ENCODE measurements at places on chromosomes 12 and 14.
A peak's percentile ranks its signal among the peaks of the same experiment; 100 is the strongest.

GRCh38 chr12:107007411-107007810 lies 20.5 kb upstream of the MTERF2 start:
- H3K27ac ChIP-seq, result peak overlapping the region; percentile 8
- peaks cover 3% of the 10 kb centered on the region for H3K4me1 ChIP-seq
- H3K4me3 ChIP-seq, result no peak overlapping the region
- H3K27me3 ChIP-seq, result no peaks in the 10 kb centered on the region
- DNase-seq, result no peak
- H3K36me3 ChIP-seq, result no peaks in the 10 kb centered on the region

DNA sequence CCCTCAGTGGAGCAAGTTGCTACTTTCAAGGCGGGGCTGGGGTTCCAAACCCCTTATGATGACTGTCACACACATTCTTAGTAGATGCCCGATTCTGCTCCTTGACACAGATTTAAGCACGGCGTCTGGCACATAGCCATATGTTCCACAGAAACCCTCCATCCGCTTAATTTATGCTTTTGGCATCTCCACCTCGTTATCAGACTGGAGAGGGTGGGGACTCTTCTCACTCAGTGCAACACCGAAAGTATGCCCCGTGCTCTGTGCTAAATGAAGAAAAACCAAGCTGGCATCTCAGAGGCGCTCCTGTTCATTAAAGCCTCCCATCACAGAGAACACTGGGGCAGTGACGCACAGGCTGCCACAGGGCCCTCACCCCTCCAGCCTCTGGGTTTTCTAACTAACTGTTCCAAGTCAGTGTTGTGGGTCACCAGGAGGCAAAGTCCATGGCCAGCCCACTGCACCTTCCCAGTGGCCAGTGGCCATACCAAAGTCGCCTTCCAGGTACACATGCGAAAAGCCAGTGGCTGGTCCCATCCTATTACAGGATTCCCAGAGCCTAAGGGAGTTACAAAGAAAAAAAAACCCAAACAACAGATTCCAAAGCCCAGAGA lies 27.3 kb downstream of the CCDC88C start:
- H3K27ac ChIP-seq, result peak overlapping the region; percentile 95
- no peaks in the 10 kb centered on the region for H3K27me3 ChIP-seq
- peak overlapping the region; percentile 69 for H3K4me3 ChIP-seq
- H3K4me1 ChIP-seq, result peaks cover 56% of the 10 kb centered on the region
- no peak for DNase-seq

- no peak overlapping the region for H3K27ac ChIP-seq
- H3K4me1 ChIP-seq, result peaks cover 22% of the 10 kb centered on the region
- H3K36me3 ChIP-seq, result no peaks in the 10 kb centered on the region
- DNase-seq, result no peak
Measured at GRCh38 chr12:50224026-50224692, 57.0 kb upstream of the CERS5 start.

DNA sequence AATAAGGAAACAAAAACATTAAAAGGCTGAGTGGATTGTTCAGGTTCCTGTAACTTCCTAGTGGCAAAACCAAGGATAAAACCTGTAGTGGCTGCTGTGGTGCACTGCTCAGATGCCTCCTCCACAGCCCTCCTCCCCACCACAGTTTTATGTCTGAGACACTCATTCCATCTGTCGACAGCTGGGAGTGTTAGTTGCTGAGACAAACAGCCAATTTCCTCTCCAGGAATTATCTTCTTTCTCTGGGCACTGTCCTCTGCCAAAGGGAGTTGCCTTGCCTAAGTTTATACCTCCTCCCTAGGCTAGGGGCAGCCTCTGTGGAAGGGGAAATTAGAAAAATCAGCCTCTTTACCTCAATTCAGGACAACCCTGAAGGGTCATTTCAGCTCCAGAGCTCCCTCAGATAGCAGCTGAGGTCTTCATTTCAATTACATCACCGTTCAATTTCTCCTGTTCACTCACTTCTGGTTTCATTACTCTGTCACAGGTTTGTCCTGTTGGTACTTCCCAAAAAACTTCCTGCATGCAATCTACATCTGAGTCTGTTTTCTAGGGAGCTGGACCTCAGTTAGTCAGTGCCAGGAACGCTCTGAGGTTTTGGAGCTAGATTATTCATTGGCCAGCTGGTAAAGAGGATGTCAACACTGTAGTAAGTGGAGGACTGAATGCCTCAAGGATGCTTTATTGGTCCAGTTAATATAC lies 74.9 kb upstream of the ATP2B1 start:
- no peaks in the 10 kb centered on the region for H3K36me3 ChIP-seq
- H3K27ac ChIP-seq, result no peak overlapping the region
- no peak for DNase-seq
- H3K27me3 ChIP-seq, result no peaks in the 10 kb centered on the region

DNA sequence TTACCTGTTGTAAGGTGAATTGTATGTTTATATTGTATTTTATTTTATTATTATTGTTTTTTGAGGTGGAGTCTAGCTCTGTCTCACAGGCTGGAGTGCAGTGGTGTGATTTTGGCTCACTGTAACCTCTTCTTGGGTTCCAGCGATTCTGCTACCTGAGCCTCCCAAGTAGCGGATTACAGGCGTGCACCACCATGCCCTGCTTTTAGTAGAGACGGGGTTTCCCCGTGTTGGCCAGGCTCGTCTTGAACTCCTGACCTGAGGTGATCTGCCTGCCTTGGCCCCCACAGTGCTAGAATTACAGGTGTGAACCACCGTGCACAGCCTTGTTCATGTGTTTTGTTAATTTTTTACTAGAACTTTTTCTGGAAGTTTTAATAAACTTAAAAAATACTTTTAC lies 3.8 kb downstream of the ATF7IP start:
- H3K4me1 ChIP-seq, result peaks cover 34% of the 10 kb centered on the region
- peak overlapping the region; percentile 21 for H3K4me3 ChIP-seq
- peak overlapping the region; percentile 99 for H3K27ac ChIP-seq
- peaks cover 3% of the 10 kb centered on the region for H3K36me3 ChIP-seq
- no peaks in the 10 kb centered on the region for H3K27me3 ChIP-seq

DNA sequence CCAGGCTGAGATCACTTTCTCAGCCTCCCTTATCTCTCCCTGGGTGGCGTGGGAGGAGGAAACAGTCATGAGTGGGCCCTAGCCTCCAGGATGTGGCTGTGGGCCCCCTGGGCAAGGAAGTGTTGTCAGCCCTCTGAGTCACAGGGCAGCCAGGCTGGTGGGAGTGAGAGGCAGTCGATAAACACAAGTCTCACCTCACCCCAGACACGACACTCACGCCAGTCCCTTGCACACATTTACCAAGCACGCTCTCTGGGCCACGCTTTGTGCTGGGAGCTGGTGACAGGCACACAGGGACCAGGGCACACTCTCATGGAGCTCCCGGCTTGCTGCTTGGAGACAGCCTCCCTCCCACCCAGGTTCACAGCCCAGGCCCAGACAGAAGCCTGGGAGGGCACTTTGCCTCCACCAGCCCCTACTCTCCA lies 1.9 kb upstream of the KRT79 start:
- no peak overlapping the region for H3K27ac ChIP-seq
- no peak for DNase-seq
- peaks cover 57% of the 10 kb centered on the region for H3K27me3 ChIP-seq
- H3K4me1 ChIP-seq, result peaks cover 9% of the 10 kb centered on the region
- H3K4me3 ChIP-seq, result no peak overlapping the region

DNA sequence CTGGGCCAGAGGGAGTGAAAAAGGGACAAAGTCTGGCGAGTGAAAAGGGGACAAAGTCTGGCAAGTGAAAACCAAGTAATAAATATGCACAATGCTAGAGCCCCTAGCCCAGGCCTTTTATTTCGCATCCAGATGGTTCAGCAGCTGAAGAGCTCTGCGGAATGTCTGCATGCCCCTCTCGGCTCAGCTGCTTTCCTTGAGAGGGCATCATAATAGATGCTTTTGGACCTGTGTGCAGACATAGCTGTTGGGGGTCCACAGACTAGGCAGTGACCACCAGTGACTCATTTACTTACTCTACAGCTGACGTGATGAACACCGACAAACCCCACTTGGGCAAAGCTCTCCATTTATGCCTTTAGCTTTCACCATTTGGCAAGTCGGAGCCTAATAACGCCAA lies 4.3 kb downstream of the NIN start:
- H3K36me3 ChIP-seq, result peaks cover 2% of the 10 kb centered on the region
- DNase-seq, result no peak
- peaks cover 68% of the 10 kb centered on the region for H3K4me1 ChIP-seq
- H3K27ac ChIP-seq, result no peak overlapping the region

DNA sequence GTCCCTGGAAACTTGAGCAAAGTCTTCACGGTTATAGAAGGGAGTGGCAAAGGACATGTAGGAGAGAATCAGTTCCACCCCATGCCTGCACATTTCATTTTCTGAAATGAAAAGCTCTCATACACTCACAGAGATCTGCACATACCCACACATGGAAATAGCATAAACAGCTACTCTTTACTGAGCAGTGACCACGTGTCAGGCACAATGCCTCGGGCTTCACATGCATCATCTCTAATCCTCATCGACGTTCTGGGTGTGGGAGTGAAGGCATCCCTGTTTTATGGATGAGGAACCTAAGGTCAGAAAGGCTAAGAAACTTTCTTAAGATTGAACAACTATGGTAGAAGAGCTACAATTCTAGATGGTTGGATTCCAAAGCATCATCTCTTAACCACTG lies 198.8 kb downstream of the DAD1 start:
- H3K27ac ChIP-seq, result no peak overlapping the region
- no peak for DNase-seq
- H3K36me3 ChIP-seq, result no peaks in the 10 kb centered on the region
- no peaks in the 10 kb centered on the region for H3K4me1 ChIP-seq
- no peaks in the 10 kb centered on the region for H3K27me3 ChIP-seq

DNA sequence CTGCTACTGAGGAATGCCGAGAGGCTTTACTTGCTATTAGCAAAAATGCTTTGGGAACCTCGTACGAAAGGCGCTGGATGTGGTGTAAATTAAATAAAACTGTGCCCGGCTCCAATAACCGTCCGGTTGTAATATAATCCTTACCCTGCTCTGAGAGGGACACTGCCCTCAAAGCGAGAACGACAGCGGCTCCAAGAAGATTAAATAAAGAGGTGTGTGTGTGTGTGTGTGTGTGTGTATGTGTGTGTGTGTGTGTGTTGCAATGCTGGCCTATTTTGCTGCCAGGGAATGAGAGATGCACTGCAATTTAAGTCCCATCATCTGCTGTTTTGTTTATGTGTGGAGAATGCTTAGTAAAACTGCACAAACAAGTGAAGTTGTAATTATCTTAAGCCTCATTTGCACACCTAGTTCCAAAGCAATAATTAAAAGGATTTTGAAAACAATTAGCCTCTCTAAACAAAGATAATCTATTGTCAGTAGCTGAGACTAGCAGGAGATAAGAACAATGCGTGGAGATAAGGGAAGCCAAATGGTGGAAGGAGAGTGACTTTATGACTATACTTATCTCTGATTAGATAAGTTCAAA lies 1.2 kb upstream of the SIX1 start:
- H3K27me3 ChIP-seq, result peaks cover 94% of the 10 kb centered on the region
- no peak for DNase-seq
- H3K4me3 ChIP-seq, result peak overlapping the region; percentile 49
- H3K27ac ChIP-seq, result no peak overlapping the region
- peaks cover 8% of the 10 kb centered on the region for H3K36me3 ChIP-seq

DNA sequence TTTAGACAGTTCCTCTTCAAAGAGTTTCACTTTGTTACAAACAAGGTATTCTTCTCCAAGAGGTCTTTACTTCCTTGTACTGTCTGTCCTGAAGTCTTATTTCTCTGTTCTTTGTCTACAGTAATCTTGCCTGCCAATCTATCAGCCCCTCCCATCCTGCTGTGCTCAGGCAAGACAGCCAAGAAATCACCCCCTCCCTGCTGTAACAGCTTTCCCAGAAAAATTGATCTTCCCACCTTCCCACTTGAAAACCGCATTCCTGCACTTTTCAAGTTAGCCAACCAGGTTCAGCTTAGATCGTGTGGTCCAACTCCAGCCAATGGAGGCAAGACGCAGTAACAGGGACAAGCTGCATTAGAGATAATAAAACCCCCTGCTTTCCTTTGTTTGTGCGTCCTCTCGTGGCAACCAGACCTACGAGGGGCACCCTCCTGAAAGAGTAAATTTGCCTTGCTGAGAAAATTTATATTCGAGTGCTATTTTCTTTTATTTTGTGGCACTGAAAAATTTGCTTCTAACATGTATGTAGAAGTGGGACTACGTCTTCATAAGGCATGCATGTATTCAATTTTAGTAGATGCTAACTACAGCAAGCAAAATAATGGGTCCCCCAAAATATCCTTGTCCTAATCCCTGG lies 46.5 kb upstream of the ESR2 start:
- peaks cover 14% of the 10 kb centered on the region for H3K4me1 ChIP-seq
- no peaks in the 10 kb centered on the region for H3K36me3 ChIP-seq
- no peak for DNase-seq
- H3K27me3 ChIP-seq, result no peaks in the 10 kb centered on the region
- H3K4me3 ChIP-seq, result no peak overlapping the region

- H3K27ac ChIP-seq, result no peak overlapping the region
- DNase-seq, result no peak
- H3K36me3 ChIP-seq, result no peaks in the 10 kb centered on the region
- peaks cover 42% of the 10 kb centered on the region for H3K27me3 ChIP-seq
- no peak overlapping the region for H3K4me3 ChIP-seq
Measured at GRCh38 chr14:63046339-63047268, 1.3 kb upstream of the KCNH5 start.

GRCh38 chr12:124032265-124032886 lies 59.4 kb downstream of the ZNF664 start:
- H3K27ac ChIP-seq, result no peak overlapping the region
- H3K4me1 ChIP-seq, result peaks cover 5% of the 10 kb centered on the region
- H3K4me3 ChIP-seq, result no peak overlapping the region
- peaks cover 2% of the 10 kb centered on the region for H3K36me3 ChIP-seq

GRCh38 chr14:53304726-53305381 lies 151.7 kb upstream of the DDHD1 start:
- H3K4me3 ChIP-seq, result no peak overlapping the region
- H3K36me3 ChIP-seq, result no peaks in the 10 kb centered on the region
- peaks cover 4% of the 10 kb centered on the region for H3K4me1 ChIP-seq
- H3K27ac ChIP-seq, result no peak overlapping the region

GRCh38 chr12:122399592-122400373 lies 22.7 kb downstream of the CLIP1 start:
- H3K36me3 ChIP-seq, result no peaks in the 10 kb centered on the region
- H3K27ac ChIP-seq, result peak overlapping the region; percentile 88
- peaks cover 25% of the 10 kb centered on the region for H3K4me1 ChIP-seq

DNA sequence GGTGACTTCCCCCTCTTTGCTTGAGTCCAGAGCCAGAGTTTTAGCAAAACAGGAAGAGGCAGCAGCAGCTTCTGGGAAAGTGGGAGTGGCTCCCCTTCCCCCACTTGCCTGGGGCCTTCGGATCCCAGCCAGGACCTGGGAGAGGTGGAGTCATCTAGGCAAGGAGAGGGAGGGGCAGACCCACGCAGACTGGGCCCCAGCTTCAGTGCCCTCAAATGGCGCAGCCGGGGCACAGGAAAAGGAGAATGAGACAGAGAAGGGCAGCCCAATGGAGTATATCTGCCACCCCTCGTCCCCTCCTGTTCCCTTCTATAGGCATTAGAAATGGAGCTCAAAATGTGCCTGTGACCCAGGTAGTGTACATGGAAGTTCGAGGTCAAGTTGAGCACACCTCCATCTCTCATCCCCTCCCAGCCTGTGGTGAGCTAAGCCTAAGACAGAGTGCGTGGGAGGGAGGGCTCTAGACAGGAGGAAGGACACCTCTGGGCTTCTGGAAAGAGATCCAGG lies 9.3 kb upstream of the HDAC7 start:
- no peaks in the 10 kb centered on the region for H3K27me3 ChIP-seq
- no peak for DNase-seq
- peak overlapping the region; percentile 97 for H3K27ac ChIP-seq
- H3K4me1 ChIP-seq, result peaks cover 65% of the 10 kb centered on the region
- H3K36me3 ChIP-seq, result no peaks in the 10 kb centered on the region

GRCh38 chr12:52805000-52805399 lies 8.9 kb downstream of the KRT4 start:
- DNase-seq, result no peak
- no peak overlapping the region for H3K27ac ChIP-seq
- peaks cover 60% of the 10 kb centered on the region for H3K27me3 ChIP-seq
- no peak overlapping the region for H3K4me3 ChIP-seq
